Activated CD8-positive, alpha-beta memory T cell treated with anti-CD3 and anti-CD28 coated beads for 4 hours (primary cell): ENCODE measurements at places on chromosomes 7 and 10.

GRCh38 chr7:31432836-31433340 is 81.0 kb upstream of the ITPRID1 start:
- no peak for DNase-seq

- no peak for DNase-seq
Measured at GRCh38 chr10:16964576-16965343, 147.5 kb upstream of the RSU1 start.

- DNase-seq = no peak
Measured at GRCh38 chr10:36141856-36142560, 499.9 kb upstream of the FZD8 start.

DNA sequence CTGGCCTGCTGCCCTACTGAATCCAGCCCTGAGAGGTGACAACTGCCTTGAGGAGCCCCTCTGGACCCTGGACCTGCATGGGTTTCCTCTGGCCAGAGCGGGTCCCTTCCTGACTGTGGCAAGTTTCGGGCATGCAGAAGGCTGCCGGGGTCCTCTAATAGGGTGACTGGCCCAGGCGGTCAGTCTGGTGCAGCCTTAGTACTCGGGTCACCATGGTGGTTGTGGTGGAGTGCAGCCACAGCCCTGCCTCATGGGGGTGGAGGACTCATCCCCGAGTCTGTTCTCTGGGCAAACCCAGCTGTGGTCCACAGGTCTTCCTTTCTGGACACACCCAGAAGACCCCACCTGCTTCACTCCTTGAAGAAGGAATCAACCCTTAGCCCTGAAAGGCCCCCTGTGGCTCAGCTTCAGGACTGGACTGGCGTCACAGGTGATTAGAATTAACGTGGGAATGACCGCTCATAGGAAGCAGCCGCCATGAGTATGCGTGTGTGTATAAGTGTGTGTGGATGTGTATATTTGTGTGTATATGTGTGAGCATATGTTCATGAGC is 28.7 kb downstream of the RAMP3 start:
- DNase-seq = no peak

DNA sequence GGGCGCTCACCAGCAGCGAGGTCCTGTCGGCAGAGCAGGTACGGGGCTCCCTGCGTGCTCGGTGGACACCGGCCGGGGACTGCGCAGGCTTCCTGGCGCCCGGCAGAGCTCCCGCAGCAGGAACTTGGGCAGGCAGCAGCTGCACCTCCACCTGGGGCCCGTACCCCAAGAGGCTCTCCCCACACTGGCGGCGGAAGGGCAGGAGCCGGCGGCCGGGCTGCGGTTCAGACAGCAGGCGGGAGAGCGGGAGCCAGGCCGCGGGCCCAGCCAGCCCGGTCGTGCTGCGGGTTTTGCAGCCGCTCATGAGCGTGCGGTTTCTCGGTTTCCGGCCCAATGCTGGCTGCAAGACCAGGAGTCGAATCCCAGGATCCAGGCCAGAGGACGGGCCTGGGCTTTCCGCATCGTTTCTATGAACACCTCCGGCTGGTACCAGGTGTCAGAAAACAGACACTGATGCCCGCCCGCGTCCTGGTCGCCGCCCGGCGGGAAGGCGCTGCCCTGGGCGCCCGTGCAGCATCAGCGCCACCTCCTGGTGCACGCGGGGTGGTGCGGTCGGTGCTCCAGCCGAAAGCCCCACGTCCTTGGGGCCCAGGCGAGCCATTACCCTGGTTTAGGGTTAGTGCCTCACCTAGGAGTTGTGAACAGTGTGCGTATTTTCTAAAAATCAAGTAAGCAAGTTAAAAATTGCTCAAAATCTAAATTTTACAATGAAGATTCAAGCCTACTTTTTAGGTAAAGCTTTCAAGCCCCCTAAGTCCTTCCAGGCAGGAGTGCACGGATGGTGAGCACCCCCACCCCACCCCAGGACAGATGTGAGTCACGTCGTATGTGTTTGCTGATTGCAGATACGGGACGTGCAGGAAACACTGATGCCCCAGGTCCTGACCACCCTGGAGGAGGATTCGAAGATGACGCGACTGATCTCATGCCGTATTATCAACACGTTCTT is 47.4 kb upstream of the PRKAR1B start:
- peak; percentile 32 for DNase-seq

DNA sequence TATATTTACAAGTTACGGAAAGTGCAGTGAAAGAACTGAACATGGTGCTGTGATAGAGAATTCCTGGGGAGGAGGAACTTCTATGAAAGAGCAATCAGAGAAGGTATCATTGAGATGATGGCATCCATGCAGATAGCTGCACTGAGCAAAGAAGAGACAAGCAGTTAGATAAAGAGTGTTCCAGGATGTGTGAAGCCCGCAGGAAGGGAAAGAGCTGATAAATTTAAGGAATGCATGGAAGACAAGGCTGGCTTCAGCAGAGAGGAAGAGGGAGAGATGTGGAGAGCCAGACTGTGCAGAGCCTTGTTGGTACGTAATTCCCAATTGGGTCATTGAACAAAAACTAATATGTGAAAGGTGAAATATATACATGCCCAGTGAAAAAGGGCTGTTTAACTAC is 538.9 kb downstream of the INHBA start:
- no peak for DNase-seq

- no peak for DNase-seq
Measured at GRCh38 chr10:16717622-16718395, 99.4 kb downstream of the RSU1 start.

- no peak for DNase-seq
Measured at GRCh38 chr10:43071865-43072650, 4.8 kb upstream of the RET start.

GRCh38 chr10:24854256-24854655 is 98.2 kb downstream of the PRTFDC1 start:
- DNase-seq = no peak

- no peak for DNase-seq
Measured at GRCh38 chr7:50214126-50214670, 90.3 kb upstream of the IKZF1 start.

GRCh38 chr10:132878091-132878729 is 64.2 kb downstream of the CFAP46 start:
- DNase-seq = no peak

DNA sequence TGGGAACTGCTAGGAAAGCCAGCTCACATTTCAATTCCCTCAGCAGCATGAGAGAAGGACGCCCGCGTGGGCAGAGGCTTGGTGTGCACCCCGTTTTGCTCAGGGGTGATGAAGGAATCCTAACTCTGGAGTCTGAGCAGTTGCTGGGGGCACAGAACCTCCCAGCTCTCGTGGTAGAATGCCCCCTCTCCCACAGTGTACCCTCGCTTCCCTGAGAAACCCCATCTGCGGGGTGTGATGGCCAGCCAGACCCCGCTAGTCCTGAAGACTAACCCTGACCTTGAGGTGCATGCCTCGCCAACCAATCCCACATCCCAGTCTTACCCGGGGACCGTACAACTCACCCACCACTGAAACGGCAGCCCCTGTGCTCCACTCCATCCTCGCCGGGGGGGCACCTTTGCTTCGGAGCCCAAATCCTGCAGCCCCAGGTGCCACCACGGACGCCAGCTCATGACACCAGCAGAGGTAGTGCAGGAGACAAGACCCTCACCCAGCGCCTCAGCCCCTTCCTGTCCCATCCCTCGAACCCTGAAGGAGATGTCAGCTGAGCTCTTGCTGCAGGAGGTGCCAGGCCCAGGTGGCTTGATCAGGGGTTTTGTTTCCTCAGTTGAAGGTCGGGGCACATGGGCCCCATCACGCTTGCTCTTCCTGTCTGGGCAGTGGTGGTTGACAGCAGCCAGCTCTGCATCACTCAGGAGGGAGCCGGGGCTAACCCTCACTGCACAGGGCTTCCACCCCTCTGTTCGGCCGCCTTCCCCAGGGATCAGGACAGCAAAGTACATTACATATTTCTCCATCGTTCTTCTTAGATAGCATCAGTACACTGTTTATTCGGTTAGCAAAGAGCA is 236.5 kb downstream of the MGMT start:
- DNase-seq = no peak

GRCh38 chr10:59098387-59098786 is 78.1 kb upstream of the PHYHIPL start:
- DNase-seq = no peak
